Panc1 (cell line): ENCODE measurements at places on chromosomes 5 and 9. TPM values are rescaled to one million over a fixed set of nuclear protein-coding genes. Genes with fewer than 3 reads are reported as not detected.

The GRXCR2 gene
- not detected for total RNA-seq

The ENTREP1 gene
- total RNA-seq: 0.13 TPM

The ITGA2 gene
- total RNA-seq: 41.8 TPM

- DNase-seq: no peak
- H3K27ac ChIP-seq: no peak overlapping the region
- H3K27me3 ChIP-seq: no peaks in the 10 kb centered on the region
- no peaks in the 10 kb centered on the region for H3K36me3 ChIP-seq
- no peak overlapping the region for H3K4me3 ChIP-seq
- H3K4me1 ChIP-seq: no peaks in the 10 kb centered on the region
These were observed 42.5 kb upstream of the SH3PXD2B start for GRCh38 chr5:172496671-172497371.

The USP20 gene
- total RNA-seq: 14.4 TPM

The BTNL3 gene
- total RNA-seq: not detected

The OR2V1 gene
- total RNA-seq: not detected

DNA sequence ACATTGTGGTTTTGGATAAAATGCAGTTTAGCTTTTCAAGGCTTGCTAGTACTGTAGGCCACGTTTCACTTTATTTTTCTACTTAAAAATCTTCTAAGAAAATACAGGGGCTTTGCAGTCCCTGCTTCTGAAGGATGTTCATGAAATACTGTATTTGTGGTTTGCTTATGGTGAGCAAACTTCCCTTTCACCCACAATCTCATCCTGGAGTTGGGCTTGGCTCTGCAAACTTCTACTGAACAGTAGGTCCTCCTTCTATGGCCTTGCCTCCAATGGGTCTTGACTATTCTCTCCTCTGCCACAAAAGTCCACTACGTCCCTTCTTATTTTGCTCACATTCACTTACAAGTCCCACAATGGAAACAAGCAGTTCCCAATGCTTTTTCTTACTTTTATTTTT lies 502.7 kb upstream of the KLF4 start:
- H3K36me3 ChIP-seq: no peaks in the 10 kb centered on the region
- H3K27me3 ChIP-seq: no peaks in the 10 kb centered on the region
- H3K4me1 ChIP-seq: no peaks in the 10 kb centered on the region

DNA sequence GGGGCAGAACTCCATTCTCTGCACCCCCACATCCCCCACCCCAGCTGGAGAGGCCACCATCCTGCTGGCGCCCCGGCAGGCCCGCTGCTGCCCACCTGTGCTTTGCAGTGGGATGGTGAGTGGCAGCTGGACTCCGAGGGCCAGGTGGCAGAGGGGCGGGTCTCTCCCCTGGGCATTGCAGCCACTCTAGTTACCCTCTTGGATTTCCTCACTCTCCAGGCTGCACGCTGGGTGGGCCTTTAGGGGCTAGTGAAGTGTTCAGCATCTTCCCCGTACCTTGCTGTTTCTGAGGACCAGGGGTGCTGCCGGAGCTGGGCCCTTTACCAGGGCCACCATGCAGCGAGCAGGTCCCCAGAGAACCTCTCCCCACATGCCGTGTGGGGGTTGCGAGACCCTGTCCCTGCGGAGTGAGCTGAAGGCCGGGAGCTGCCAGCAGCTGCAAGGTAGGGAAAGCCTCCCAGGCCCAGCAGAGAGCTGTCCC lies 88.4 kb upstream of the SH3PXD2B start:
- no peak overlapping the region for H3K4me3 ChIP-seq
- no peak overlapping the region for H3K27ac ChIP-seq
- no peaks in the 10 kb centered on the region for H3K4me1 ChIP-seq
- no peaks in the 10 kb centered on the region for H3K36me3 ChIP-seq
- H3K27me3 ChIP-seq: no peaks in the 10 kb centered on the region; the same call in 1 of the 2 replicates

DNA sequence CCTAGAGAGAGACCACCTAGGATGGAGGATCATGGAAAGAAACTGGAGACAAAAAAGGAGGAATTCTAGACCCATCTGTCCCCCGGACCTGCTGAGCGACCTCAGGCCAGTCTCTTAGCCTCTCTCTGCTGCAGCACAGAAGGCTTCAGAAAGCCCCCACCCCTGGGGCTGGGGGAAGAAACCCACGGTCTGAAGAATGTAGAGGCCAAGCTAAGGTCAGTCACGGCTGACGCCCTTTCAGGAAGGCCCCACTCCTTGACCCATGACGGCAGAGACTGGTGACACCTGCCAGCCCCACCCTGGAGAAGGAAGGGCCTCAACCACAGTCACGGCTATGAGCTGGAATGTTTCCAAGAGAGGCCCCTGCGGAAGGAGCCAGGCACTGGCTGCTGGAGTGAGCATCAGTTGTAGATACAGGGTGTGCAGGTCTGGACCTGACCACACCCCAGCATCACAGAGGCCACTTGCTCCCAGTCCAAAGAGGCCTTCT lies 120.5 kb upstream of the BOD1 start:
- H3K27ac ChIP-seq: no peak overlapping the region
- no peak for DNase-seq
- H3K4me3 ChIP-seq: no peak overlapping the region
- H3K4me1 ChIP-seq: no peaks in the 10 kb centered on the region

The ELOVL7 gene
- 2.9 TPM for total RNA-seq

GRCh38 chr5:78830528-78831046 lies 154.5 kb downstream of the ARSB start:
- no peak for DNase-seq
- H3K27me3 ChIP-seq: no peaks in the 10 kb centered on the region
- no peaks in the 10 kb centered on the region for H3K4me1 ChIP-seq
- H3K27ac ChIP-seq: no peak overlapping the region
- no peak overlapping the region for H3K4me3 ChIP-seq
- no peaks in the 10 kb centered on the region for H3K36me3 ChIP-seq

- H3K4me1 ChIP-seq: peaks cover 4% of the 10 kb centered on the region; the same call in 1 of the 2 replicates
- no peak overlapping the region for H3K4me3 ChIP-seq
- H3K36me3 ChIP-seq: no peaks in the 10 kb centered on the region
- no peaks in the 10 kb centered on the region; the same call in 1 of the 2 replicates for H3K27me3 ChIP-seq
These were observed 26.8 kb upstream of the IQGAP2 start for GRCh38 chr5:76376148-76376865.

The DMRTA1 gene
- total RNA-seq: 1.8 TPM

GRCh38 chr5:179060116-179061008 lies at the start of gene ZNF354C:
ZNF354C (plus strand) TSS chr5:179060373; CDS start chr5:179062069, 1,696 bp downstream.
- H3K27ac ChIP-seq: peak within 1 kb of the TSS; percentile 18
- no peaks in the 10 kb centered on the region for H3K4me1 ChIP-seq
- no peaks in the 10 kb centered on the region for H3K27me3 ChIP-seq
- no peak for DNase-seq

DNA sequence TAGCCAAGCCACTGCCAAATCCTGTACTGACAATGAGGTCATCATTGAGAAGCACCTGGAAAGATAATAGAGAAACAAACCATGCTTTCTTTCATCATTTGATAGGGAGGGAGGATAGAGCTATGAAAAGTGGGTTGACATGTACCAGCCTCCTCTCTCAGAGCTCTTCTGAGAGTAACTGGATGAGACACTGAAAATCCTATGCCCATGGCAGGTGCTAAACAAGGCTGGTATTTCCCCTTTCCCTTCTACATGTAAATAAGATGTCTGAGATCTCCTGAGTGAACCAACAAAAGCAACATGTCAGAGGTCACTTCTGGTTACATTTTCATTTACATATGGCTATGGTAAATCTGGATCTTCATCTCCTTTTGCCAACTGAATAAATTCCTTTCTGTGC lies 45.3 kb upstream of the TRAF1 start:
- H3K36me3 ChIP-seq: no peaks in the 10 kb centered on the region
- H3K4me1 ChIP-seq: no peaks in the 10 kb centered on the region
- H3K4me3 ChIP-seq: no peak overlapping the region
- H3K27me3 ChIP-seq: no peaks in the 10 kb centered on the region

DNA sequence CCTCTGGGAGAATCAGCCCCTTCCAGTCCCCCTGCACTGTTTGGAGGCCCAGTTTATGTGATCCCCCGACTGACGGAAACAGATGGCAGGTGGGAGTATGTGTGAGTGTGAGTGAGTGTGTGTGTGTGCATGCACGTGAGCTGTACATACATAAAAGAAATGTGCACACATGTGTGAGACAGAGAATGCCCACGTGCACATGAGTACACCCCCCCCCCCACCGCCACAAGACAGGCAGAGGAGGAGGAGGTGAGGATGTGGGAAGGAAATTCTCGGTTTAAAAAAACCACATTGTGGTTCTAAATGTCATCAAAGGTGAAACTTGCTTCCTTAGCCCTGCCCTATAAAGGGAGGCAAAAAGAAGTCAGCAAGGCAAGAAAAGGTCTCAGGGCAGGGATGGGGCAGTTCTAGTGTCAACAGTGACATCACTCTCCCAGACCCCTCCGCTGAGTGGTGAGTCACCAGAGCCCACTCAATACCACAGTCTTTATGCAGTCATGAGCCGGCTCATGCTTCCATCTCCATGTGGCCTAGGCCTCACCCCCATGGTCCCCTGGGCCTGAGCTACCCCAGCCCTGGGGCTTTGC lies 79.2 kb upstream of the HSPA9 start:
- H3K27me3 ChIP-seq: no peaks in the 10 kb centered on the region
- no peaks in the 10 kb centered on the region for H3K36me3 ChIP-seq
- H3K4me1 ChIP-seq: no peaks in the 10 kb centered on the region
- no peak for DNase-seq
- no peak overlapping the region for H3K27ac ChIP-seq

- no peaks in the 10 kb centered on the region for H3K27me3 ChIP-seq
- peaks cover 99% of the 10 kb centered on the region for H3K4me1 ChIP-seq
- H3K27ac ChIP-seq: peak overlapping the region; percentile 93
- H3K36me3 ChIP-seq: no peaks in the 10 kb centered on the region
- no peak overlapping the region for H3K4me3 ChIP-seq
- peak; percentile 71 for DNase-seq
These were observed 42.8 kb downstream of the SHB start for GRCh38 chr9:38026021-38026809.

DNA sequence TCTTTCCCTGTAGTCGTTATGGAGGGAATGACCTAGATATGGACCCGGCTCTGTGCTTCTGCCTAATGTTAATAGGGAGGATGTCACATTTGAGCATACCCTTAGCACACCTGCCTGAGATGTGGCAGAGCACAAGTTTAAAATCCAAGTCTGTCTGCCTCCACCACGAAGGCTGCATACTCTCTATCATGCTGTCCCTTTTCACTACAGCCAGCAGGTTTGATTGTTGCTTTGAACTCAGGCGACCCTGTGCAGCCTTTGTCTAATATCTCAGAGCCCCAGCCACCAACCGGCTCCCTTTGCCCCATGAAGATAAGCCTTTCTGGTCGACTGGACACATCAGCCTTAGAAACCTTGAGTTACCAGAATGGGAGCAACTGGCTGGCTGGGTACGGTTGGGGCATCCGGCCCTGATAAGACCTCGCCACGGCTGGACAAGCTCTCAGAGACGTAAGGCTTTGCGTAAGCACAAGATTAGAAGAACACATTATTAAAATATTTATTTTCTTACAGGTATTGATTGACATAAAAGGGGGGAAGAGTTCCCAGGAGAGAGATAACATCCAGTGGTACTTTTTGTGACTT lies 222.0 kb upstream of the TRIM32 start:
- no peak overlapping the region for H3K27ac ChIP-seq
- no peaks in the 10 kb centered on the region for H3K27me3 ChIP-seq
- no peak overlapping the region for H3K4me3 ChIP-seq
- no peaks in the 10 kb centered on the region for H3K36me3 ChIP-seq
- no peaks in the 10 kb centered on the region for H3K4me1 ChIP-seq

GRCh38 chr5:142636093-142636492 lies 49.8 kb downstream of the FGF1 start:
- H3K4me3 ChIP-seq: no peak overlapping the region
- no peak overlapping the region for H3K27ac ChIP-seq
- H3K27me3 ChIP-seq: no peaks in the 10 kb centered on the region
- DNase-seq: no peak
- no peaks in the 10 kb centered on the region for H3K36me3 ChIP-seq

- H3K4me1 ChIP-seq: 0 out of 2 replicates have a peak, but pooled peaks cover 9% of the 10 kb centered on the region
- no peak overlapping the region for H3K27ac ChIP-seq
- H3K27me3 ChIP-seq: no peaks in the 10 kb centered on the region
These were observed 85.9 kb downstream of the GALNT10 start for GRCh38 chr5:154276261-154276972.

The SYNPO gene
- total RNA-seq: 82.8 TPM
